ENCODE measurements at places on chromosomes 16 and 17. TPM values are rescaled to one million over a fixed set of nuclear protein-coding genes. Genes with fewer than 3 reads are reported as not detected.

The MPO gene
- 0.43 TPM for total RNA-seq

The NAGS gene
- 51.3 TPM for total RNA-seq

The RAB37 gene
- total RNA-seq = 14.0 TPM

The VMO1 gene
- 8.2 TPM for total RNA-seq

The PMFBP1 gene
- total RNA-seq = 0.48 TPM

The TOX3 gene
- 1.3 TPM for total RNA-seq

The IGSF6 gene
- 2.8 TPM for total RNA-seq

The ALOX15 gene
- 0.70 TPM for total RNA-seq

DNA sequence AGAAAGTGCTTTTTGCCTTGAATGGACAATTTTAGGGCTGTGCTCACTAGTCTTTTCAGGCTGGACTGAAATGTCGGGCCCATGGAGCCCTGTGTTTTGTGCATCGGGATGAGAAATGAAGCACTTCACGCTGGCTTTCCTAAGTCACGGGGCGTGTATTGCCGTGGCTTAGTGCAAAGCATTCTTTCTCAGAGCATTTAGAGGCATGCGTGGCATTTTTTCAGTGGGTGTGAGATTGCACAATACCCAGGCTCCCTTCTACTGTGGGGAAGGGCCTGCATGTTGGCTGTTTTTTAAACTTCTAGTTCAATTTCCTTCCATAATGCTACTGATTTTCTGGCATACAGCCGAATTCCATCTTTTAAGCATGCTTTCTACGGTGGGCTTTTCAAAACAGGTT lies 12.6 kb upstream of the POLR3E start:
- DNase-seq = no peak

GRCh38 chr17:27947005-27947406 lies 53.8 kb upstream of the LYRM9 start:
- no peak for DNase-seq

GRCh38 chr17:43015579-43015978 lies 6.6 kb downstream of the VAT1 start:
- DNase-seq = no peak

DNA sequence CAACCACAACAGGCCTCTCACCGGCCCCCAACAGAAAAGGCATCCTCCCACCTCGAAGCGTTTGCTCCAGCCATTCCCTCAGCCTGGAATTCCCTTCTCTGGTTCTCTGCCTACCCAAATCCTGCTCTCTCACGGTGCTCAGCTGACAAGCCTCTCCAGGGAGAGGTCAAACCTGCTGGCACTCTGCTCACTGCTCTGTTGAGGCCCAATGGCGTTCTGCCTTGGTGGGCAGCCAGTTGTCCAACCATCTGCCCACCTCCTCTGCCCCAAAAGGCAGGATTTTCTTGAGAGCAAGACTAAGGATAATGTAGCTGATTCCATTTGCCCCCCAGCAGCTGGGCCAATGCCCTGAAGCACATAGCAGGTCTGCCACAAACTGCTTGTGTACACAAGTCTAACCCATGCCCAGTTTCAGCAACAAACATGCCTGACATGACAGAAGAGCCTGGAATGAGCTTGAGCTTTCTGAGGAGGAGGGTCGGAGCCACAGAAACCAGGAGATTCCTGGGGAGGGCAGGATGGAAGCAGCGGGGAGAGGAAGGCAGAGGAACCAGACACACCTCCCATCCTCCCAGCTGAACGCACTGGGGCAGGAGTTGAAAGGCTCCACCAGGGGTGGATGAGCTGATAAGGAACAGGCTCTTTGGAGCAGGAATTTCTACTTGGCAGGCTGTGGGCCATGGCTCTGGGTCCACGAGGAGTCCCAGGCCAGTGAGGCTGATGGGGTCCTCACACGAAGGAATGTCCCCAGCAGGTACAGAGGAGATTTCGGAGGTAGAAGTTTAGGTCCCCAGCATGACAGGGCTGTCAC lies 23.9 kb downstream of the ARHGAP27 start:
- no peak for DNase-seq

- no peak for DNase-seq
Measured at GRCh38 chr16:77059446-77059845, 131.5 kb upstream of the MON1B start.

- no peak for DNase-seq
Measured at GRCh38 chr17:14458724-14459123, 157.8 kb downstream of the HS3ST3B1 start.

- DNase-seq = no peak
Measured at GRCh38 chr17:28141313-28141712, 98.8 kb downstream of the NLK start.

DNA sequence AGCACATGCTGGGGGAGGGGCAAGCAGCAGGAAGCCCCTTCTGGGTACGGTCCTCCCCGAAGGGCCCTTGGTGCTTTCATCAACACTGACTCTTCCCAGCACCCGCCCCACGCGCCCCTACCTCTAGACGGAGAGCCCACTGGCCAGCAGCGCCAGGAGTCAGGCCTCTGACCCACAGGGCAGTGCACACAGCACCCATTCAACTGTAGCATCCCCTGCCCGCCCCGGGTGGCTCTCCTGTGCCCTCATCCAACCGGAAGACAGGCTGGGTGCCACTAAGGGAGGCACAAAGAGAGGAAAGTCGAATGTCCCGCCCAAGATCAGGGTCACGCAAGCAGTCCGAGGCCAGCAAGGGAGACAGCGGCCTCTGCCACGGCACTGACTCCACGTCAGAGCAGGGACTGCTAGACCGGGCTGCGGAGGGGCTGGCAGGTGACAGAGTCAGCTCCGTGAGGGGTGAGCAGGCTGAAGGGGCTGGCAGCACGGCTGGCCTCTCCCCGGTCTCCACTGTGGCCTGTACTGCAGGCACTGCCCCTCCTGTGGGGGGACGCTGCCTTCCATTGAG lies 9.8 kb downstream of the MSRB1 start:
- DNase-seq = peak; percentile 74

DNA sequence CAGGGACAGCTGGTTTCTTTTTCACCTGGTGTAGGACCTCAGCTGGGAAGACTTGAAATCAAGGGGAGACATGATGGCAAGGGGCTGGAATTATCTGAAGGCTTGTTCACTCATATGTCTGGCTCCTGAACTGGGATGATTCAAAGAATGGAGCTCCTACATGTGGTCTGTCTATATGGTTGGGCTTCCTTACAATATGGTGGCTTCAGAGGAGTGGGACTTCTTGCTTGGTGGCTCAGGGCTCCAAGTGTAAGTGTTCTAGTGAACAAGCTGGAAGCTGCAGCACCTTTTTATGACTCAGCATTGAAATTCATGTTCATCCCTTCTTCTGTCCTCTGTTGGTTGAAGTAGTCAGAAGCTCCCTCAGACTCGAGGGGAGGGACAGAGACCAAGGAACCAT lies 127.9 kb downstream of the MSI2 start:
- DNase-seq = no peak

DNA sequence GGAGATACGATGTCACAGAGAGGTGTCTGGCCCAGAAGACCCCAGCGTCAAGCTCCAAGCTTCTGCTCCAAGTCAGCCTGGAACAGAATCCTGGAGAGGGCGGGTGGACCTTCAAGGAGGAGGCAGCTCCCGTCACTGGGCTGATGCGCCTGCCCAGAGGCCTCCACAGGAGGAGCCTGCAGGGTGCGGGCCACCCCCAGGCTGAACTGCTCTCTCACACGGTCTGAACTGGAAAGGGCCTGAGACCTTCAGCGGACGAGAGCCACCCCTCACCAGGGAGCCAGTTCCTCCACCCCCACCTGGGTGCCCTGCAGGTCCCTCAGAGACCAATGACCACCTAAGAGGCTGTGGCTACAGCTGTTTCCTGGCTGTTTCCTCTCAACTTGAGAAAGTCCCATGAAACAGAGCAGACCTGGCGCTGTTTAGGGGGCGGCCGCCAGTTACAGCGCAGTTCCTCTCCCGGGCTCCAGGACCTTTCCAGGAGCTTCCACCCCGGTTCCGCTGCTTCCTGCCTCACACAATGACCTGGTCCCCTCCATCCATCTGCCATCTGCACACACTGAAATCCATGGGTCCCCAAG lies 36.0 kb upstream of the KLHDC4 start:
- DNase-seq = no peak

DNA sequence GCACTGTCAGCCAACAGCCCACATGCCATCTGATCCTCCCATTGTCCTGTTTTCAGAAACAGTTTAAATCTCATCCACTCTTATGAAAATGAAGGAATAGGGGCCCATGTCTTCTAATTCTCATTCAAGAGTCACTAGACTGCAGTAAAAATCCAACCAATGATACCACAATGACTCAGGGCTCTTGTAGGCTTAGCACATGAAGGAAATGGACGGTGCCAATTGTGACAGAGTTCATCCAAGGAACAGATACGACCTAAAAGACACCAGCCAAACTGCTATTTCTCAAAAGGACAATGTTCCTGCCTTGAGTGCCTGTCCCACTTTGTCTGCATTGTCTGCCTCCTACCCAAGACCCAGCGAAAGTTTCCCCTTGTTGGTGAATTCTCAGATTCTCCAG lies 204.8 kb upstream of the COX10 start:
- DNase-seq = no peak

GRCh38 chr16:17757808-17758207 lies 287.0 kb upstream of the XYLT1 start:
- no peak for DNase-seq

DNA sequence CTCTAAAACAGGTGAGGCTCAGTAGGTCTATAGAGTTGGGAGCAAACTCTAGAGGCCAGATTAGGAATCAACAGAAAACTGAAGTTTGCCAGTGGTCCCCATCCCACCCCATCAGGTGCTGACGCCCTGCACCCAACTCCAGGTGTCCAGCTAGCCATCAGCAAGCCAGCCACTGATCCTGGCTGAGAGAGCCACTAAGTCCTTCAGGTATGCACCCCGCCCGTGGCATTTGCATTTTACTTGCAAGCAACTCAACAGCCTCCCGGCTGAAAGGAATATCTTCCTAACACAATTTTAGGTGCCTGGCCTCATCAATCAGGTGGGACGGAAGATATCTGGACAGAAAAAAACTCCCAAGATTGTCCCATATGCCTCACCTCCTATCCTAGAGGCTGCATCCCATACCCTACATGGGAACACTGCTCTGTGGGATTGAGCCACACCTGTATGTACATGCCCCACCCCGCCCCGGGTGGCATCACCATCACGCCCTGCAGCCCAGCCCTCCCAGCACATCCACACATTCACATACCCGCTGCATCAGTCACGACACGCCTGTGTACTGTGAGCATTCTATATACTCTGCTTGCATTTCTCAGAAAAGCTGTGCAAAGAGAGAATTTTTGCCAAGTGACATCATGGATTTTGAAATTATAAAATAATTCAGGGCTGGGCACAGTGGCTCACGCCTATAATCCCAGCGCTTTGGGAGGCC lies 8.3 kb downstream of the OTOP3 start:
- no peak for DNase-seq

GRCh38 chr16:75301804-75302203 lies 50.4 kb upstream of the BCAR1 start:
- DNase-seq = no peak

DNA sequence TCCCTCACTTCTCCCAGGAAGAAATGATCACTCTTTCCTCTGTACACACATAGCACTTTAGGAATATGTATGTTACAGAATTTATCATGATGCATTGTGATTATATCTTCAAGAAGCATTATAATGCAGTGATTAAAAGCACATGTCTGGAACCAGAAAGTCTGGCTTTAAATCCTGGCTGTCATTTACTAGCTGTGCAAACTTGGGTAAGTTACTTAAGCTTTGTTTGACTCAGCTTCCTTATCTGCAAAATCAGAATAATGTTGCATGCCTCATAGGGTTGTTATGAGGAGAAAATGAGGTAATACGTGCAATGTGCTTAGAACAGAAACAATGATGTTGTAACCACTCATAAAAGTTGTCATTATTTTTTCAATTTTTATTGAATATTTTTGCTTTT lies 156.3 kb upstream of the ZKSCAN2 start:
- DNase-seq = no peak

DNA sequence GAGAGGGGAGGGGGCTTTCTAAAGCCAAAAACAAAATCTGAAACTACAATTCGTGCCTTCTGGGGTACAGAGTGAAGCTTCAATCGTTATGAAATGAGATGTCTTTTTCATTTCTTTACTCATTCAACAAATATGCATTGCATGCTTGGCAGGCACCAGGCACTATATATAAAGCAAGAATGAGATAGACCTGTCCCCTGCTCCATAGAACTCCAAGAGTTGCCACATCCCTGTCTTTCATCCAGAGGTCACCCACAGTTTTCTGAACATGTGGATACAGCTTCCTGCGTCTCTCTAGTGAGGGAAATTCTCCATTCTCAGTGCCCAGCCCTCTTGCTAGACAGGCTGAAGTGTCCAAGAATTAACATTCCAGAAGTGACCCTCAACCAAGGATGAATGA lies 343.2 kb upstream of the MAF start:
- no peak for DNase-seq

DNA sequence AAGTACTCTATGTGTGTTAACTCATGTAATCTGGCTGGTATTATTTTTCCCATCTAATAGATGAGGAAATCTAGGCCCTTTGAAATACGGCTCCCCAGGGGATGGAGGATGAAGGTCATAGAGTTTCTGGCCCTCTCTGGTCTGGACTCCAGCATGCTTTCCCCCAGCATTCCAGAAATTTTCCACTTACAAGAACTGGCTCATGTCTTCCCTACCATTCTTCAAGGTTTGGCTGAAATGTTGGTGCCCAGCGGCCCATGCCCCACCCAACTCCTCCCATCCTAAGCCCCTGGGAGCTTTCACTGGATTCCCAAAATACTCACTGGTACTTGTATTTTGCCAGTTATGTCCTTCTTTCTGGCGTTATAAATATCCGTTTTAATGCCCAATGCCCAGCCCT lies 237.5 kb upstream of the NLRP1 start:
- no peak for DNase-seq

DNA sequence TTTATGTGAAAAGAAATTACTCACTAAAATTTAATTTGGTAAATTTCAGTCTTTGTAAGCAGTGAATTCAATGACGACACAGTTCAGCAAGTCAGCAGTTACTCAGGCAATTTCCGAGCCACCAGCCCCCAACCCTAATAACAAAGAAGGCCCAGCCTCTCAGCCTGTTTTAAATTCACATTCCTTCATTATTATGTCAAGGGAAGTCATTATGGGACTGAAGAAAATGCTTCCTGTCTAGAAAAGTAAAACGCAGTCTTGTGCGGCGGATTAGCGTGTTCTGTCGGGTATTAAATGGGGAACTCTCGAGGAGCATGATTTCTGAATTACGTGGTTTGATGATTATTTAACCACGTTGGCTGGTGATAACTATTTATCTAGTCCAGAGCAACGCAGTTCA lies 177.6 kb downstream of the AIPL1 start:
- no peak for DNase-seq

GRCh38 chr16:27500801-27501200 lies 48.9 kb downstream of the GTF3C1 start:
- no peak for DNase-seq

GRCh38 chr17:33874617-33875060 lies 380.4 kb upstream of the CCL2 start:
- DNase-seq = peak; percentile 46

All from left lobe of liver (tissue), 2 donors.